ENCODE measurements at places on chromosomes 2 and 18.

DNA sequence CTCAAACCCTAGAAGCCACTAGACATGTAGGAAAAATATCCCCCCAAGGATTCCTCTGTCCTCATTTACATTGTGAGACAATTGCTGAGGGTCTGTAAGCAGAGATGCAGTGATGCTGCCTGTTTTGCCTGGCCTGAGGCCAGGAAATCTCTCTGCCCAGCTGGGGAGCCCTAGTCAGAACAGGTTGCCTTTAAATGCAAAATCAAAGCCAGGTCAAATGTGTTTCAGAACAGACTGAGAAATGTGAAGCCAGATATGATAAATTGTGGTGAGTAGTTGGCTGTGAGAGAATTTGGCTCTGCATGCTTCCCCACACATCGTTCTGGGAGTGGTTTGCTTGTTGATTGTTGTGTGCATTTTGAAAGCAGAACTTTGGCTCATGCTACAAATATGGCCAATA lies 38.4 kb upstream of the NXPH2 start:
- no peak for DNase-seq

- DNase-seq: no peak
Observed at GRCh38 chr2:37558623-37559022, 112.8 kb downstream of the CDC42EP3 start.

- DNase-seq: no peak
Observed at GRCh38 chr2:109428841-109429566, 184.8 kb downstream of the SEPTIN10 start.

DNA sequence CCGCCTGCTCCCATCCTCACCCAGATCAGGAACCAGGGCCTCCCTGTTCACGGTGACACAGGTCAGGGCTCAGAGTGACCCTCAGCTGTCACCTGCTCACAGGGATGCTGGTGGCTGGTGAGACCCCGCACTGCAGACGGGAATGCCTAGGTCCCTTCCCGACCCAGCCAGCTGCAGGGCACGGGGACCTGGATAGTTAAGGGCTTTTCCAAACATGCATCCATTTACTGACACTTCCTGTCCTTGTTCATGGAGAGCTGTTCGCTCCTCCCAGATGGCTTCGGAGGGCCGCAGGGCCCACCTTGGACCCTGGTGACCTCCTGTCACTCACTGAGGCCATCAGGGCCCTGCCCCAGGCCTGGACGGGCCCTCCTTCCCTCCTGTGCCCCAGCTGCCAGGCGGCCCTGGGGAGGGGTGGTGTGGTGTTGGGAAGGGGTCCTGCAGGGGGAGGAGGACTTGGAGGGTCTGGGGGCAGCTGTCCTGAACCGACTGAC lies 31.7 kb downstream of the GPC1 start:
- DNase-seq: no peak

DNA sequence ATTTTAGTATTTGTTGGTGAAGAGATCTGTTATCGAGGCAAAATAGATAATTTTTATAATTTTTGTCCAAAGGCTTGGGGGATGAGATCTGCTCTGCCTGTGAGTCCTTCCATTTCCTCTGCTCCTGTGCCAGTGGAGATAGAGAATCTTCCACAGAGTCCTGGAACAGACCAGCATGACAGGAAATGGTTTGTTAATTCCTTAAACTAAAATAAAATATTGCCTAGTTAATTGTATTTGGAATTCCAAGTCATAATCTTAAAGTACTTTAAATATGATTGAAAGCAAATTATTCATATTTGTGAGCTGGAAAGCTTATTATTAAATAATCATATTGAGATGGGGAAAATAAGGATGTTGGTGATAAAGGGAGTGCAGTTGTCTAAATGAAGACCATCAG lies 87.8 kb downstream of the EPB41L5 start:
- DNase-seq: no peak

DNA sequence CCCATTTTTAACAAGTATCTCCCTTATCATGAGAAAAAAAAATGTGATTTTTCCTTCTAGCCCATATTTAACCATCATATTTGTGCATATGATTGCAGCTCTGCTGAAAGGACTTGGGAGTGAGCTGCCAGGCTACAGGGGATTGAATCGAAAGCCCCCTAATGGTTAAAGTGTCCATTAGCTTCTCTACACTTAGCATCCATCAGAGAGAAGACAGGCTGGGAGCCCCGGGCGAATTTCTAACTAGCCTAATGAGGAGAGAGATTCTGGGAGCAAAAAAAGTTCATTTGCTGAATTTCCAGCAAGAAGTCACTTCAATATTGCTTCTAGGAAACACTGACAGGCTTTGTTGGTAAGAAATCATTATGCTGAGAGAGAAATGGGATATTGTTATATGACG lies 848.8 kb downstream of the TDRD15 start:
- DNase-seq: no peak

DNA sequence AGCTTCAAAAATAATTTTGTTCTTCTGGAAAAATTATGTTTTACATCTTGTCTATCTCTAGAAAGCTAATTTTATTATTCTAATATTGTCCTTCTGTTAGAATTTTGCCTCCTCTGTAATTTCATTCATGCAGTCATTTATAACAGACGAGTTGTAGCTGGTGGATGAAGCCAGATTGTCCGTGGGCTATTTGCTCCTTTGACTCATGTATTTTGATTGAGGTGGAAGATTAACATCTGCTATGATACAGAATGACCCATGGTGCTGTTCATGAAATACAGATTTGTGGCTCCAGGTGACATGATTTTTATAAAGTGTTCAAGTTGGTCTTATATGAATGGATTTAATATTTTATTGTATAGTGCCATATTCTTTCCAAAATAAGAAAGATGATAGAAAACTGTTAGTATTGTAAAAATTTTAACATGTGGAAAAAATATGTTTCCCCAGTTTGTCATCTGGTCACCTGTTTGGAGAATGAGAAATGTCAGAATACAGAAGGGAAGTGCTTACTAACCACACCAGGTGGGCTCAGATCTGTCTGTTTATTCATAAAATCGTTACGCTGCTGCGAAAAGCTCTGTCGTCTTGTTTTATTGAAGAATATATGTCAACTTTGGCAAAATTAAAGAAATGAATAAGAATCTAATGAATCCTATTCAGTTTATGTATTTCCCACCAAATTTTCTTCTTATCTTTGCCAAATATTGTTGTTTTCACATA lies 20.4 kb upstream of the L3MBTL4 start:
- DNase-seq: no peak

DNA sequence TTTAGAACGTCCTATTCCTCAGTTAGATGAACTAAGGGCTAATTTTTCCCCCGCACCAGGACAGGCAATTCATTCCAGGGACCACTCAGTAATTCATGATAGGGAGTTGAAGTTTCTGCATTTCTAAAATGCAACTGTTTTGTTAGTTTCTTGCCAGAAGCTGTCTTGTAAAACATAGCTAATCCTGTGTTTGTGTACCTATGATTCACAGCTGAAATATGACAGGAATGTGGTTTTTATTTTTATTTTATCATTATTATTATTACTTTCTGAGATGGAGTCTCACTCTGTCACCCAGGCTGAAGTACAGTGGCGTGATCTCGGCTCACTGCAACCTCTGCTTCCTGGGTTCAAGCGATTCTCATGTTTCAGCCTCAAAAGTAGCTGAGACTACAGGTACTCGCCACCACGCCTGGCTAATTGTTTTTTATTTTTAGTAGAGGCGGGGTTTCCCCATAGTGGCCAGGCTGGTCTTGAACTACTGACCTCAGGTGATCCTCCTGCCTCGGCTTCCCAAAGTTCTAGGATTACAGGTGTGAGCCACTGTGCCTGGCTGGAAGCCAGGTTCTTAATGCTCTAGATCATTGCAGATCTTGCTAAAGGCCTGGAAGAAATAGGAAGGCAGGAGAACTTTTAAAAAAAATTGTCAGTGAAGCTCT lies 154.8 kb upstream of the FHL2 start:
- no peak for DNase-seq

DNA sequence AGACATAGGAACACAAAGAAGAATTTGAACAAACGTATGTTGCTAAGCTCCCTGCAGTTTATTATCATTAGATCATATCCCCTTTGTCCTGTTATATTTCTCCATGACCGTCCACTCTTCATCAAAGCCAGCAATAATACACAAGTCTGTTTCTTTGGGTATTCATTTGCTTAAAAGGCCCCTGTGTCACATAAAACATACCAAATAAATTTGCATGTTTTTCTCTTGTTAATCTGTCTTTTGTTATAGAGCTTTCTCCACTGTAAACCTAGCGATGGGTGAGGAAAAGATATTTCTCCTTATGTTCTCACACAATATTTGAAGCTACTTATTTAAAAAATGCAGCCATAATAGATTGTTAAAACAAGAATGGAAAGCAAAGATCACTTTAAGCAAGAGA lies 42.9 kb upstream of the REL start:
- no peak for DNase-seq

- DNase-seq: no peak
Observed at GRCh38 chr2:189952536-189953109, 109.9 kb downstream of the MSTN start.

DNA sequence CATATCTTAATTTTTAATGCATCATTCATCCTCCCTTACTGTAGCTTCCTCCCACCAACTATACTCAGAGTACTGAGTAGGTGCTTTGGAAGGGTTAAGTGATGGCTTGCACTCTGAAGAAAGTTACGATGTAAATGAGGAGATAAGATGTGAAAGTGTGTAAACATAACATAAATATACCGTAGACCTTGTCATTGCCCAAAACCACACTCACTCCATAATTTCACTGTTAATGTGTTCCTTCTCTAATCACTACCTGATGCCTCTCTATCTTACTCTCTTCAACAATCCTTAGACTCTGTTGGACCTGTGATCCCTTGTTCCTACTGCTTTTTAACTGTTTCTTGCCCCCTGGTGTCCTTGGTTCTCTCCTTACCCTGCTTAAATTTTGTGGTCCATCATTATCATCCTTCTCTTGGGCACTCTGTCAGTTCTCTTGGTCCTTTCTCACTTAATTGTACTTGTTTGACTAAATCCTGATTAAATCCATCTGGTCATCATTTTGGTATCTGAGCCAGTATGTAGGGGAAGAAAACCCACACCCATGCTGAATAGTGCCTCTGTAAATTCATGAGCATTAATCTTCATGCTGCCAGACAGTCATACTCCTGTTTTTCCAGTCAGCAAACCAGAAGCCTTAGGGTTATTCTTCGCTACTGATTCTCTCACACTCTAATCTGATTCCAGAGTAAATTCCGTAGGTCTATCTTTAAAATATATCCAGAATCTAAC lies 45.0 kb downstream of the PMS1 start:
- no peak for DNase-seq

GRCh38 chr18:62558015-62558663 lies 35.3 kb downstream of the ZCCHC2 start:
- no peak for DNase-seq

All from stimulated activated CD4-positive, alpha-beta T cell treated with anti-CD3 and anti-CD28 coated beads, Interleukin-2, amount 100 ng/mL, for 48 hours (primary cell).